ENCODE measurements at places on chromosomes 1 and 21. TPM values are rescaled to one million over a fixed set of nuclear protein-coding genes. Genes with fewer than 3 reads are reported as not detected.

The ATP1B1 gene
- 21.8 TPM for total RNA-seq

The FOXE3 gene
- total RNA-seq, result not detected

DNA sequence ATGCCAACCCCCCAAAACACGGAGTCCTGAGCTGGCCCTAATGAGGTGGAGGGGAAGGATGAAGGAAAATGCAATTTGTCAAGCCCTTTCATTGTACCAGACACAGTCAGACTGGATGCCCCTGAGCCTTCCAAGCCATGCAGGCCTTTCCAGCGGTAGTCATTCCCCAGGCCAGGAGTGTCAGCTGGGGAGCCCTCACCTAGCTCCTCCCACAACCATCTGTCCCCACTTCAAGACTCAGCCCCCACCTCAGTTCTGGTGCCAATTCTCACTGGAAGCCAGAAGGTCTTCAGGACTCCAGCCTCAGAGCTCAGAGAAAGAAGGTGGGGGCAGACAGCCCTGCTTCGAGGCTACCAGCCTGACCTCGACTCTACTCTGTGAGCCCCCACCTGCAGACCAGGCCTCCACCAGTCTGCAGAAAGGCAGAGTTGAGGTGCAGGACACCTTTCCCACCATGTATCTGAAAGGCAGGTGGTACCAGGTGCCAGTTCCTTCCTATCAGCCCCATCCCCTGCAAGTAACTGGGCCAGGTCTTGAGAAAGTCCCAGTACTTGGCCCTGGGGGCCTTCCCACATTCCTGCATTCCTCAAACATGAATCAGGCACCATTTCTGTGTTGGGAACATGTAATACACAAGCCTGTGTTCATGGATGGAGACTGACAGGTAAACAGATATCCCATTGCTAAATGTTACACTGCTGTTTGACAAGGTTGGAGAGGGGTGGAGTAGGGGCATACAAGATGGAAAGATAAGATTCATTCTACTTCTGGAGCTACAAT, 180.6 kb upstream of the EDN2 start:
- H3K27me3 ChIP-seq, result no peaks in the 10 kb centered on the region
- H3K27ac ChIP-seq, result peak overlapping the region; percentile 97
- no peak overlapping the region for H3K4me3 ChIP-seq
- no peaks in the 10 kb centered on the region for H3K36me3 ChIP-seq
- DNase-seq, result peak; percentile 93

The SYPL2 gene
- 0.44 TPM for total RNA-seq

The EPS15 gene
- 83.6 TPM for total RNA-seq

GRCh38 chr1:22387919-22388580, 63.6 kb upstream of the ZBTB40 start:
- H3K36me3 ChIP-seq, result no peaks in the 10 kb centered on the region
- H3K4me1 ChIP-seq, result no peaks in the 10 kb centered on the region
- no peak overlapping the region for H3K4me3 ChIP-seq
- DNase-seq, result no peak
- no peak overlapping the region for H3K27ac ChIP-seq

Data from breast epithelium (tissue), 4 donors.